Astrocyte of the spinal cord (primary cell): ENCODE measurements at places on chromosomes 6 and 20.

DNA sequence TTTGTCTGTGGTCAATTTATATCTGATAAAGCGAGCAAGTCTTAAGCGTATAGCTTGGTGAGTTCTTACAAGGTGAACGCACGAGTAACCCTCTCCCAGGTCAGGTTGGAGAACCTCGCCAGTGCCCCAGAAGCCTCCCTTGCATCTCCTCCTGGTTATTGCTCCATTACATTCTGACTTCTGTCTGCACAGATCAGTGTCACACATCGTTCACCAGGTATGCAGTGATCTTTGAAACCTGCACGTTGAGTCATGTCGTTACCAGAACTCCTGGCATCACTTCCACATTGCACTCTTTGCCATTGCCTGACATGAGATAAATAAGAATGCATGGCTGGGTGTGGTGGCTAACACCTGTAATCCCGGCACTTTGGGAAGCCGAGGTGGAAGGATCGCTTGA lies 44.2 kb downstream of the AKAP12 start:
- no peak for DNase-seq

DNA sequence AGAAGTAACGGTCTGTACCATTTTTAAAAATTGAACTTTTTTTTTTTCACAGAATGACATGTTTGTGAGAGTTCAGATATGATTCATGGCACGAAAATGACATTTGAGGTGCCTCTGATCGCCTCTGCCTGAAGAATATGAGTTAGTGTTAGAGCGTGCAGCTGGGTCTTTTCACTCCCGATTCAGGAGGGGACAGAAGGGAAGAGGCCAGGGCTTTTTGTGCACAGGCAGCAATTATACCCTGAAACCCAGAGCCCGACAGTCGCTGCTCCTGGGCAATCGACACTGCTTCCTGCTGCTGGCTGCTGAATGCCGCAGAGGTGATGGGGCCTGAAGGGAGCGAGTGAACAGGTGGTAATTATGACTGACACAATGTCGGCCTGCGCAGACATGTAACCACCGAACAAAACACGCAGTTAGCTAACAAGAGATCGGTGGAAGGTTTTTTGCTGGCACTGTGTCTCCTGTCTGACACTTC lies 652.0 kb upstream of the NOX3 start:
- no peak for DNase-seq

DNA sequence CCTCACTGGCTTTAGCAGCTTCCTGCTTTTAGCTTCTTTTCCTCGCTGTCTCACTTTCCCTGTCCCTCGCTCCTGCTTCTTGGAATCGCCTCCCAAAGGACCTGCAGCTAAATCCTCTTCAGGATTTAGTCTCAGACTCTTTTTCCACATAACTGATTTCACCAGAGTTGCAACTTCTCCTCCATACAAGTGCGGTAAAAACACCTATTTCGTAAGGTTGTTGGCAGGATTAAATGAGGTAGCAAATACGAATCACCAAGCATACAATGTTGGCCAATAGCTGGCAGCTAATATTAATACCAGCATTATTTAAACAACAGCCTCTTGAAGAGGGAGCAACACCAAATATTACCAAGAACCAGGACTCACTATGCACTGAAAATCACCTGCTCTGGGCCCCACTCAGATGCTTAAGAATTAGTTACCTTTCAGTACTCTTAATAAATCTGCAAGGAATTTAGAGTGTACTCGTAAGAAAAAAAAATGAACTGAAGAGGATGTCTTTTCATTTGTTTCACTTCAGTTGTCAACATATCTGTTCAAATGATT lies 123.0 kb downstream of the DTNBP1 start:
- DNase-seq = no peak

DNA sequence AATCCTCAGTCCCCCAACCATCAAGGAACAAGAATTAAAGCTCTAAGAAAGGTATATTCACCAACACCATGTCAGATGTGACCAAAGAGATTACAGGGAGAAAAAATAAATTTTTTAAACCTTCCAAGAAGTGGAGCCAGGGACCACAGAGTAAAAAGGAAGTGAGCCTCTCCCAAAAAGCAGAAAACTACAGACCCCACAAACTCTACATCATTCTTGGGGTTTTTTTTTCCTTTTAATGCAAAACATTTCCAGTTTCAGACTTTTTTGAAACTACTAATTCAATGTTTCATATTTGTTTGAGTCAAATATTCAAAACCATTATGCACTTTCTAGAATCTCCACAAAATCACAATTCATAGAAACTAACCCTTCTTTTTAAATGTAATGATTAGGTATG lies 6.8 kb upstream of the IL17F start:
- DNase-seq = no peak

GRCh38 chr20:34385464-34385863 lies 22.4 kb downstream of the ITCH start:
- DNase-seq = no peak

DNA sequence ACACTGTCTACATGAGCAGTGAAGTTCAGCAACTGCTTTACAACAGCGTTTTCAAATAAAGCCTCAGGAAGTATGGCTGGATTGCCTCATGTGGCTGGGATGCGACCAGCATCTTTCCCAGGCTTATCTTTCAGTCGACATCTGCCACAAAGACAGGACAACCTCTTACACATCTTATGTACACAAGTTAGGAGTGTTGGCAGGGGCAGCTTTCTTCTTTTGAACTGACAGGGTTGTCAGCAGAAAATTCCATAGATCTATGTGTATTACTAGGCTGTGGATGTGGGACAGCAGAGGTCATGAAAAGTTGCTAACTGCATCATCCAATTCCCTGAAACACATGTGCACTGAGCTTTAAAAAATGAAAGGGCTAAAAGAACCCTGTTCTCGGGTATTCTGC lies 48.1 kb downstream of the PLAGL1 start:
- DNase-seq = no peak

DNA sequence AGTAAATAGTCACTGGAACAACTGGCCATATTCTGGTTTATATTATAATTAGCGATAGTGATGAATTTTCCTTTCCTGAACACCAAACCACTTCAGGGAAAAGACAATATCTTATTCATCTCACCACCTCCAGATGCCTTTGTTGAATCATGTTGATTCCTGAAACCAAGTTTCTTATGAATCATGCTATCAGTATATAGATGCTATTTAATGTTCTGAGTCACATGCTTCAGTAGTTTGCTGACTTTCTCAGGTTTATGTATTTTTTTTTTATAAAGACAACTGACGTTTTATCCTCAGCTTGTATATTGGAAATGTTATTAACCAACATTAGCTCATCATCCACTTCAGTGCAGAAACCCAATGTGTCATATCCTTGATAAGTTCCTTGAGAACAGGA lies 710.2 kb upstream of the POU3F2 start:
- peak; percentile 56 for DNase-seq

DNA sequence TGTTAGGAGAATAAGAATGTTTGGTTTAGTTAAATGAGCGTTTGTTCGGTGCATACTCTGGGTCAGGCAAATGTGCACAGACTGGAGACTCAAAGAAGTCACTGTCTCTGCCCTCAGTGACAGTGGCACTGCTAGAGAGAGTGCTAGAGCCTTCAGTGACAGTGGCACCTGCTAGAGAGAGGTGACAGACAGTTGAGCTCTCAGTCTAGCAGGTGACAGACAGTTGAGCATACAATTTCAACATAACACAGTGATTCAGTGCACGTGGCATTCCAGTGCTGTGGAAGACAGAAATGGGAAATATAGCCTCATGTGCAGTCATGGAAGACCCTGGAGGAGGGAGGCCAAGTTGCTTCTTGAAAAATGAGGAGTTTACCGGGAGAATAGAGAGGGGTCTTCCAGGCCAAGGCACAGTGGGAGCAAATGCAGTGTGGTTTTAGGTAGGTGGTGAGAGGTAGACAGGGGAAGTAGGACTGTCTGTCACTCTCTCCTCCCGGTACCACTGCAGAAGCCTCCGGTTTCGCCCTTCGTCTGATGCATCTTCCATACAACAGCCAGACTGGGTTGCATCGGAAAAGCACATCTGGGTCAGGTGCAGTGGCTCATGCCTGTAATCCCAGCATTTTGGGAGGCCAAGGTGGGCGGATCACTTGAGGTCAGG lies 107.9 kb upstream of the CLDN20 start:
- DNase-seq = no peak

GRCh38 chr6:146915671-146916127 lies 288.5 kb upstream of the STXBP5 start:
- peak; percentile 59 for DNase-seq

- DNase-seq = peak; percentile 14
Measured at GRCh38 chr20:48275286-48276020, 490.2 kb upstream of the SULF2 start.

DNA sequence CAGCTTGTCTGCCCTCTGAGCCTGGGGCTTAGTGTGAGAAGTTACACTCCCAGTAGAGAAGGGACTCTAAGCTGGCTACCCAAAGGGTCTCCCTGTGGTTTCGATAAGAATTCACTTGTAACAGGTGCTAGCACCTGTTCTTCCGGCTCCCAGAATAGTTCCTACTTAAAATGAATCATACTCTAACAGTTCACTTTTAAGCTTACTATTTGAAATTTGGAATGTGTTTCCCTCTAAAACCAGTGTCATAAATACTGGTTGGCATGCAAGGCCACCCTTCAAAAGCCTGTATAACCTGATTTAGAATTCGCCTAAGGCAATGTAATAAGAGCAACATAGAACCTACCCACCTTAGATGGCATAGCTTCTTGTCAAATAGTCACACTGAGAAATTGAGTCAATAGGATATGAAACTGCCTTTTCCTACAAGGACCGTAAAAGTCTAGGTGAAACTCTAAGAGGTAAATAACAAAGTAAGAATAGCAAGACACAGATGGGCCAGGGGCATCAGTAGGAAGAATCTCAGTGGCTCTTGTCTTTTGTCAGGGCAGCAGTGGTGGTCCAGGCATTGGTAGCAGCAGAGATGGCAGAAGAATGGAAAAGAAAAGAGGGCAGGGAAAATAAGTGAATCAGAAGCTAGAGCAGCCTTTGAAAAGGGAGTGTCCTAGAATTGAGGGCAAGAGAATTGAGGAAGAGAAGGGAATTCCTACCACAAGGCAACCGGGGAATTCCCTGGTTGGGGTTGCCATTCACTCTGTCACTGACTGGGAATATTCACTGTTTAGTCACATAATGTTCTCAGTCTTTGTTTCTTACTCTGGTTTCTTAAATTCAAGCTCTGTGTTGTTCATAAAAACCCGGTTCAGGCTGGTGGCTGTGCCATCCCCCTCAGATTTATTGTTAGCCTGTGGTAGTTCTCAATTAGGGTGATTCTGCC lies 91.5 kb downstream of the HIVEP2 start:
- DNase-seq = no peak

GRCh38 chr6:35376281-35376680 lies 33.9 kb downstream of the PPARD start:
- DNase-seq = no peak

GRCh38 chr6:161480421-161481155 lies 206.7 kb upstream of the AGPAT4 start:
- DNase-seq = no peak

GRCh38 chr20:38172408-38172807 lies 7.3 kb upstream of the TGM2 start:
- DNase-seq = peak; percentile 69

- peak; percentile 7 for DNase-seq
Measured at GRCh38 chr20:14711652-14712051, 374.2 kb upstream of the FLRT3 start.

DNA sequence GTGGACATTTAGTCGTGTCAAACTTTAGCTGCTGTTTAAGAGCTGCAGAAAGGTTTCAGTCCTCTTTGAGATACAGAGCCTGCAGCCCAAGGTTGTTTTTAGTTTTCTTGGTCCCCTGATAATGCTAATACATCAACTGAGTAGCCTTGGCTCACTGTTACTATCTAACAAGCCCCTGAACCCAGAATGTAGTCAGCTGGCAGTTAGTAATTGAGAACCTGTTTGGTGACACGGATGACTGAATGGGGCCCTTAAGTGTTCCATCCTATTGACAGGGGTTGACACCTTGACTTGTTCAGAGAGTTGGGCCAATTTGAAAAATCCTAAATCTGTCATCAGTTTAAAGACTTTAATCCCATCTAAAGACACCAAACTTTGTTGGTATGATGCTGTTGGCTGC lies 2.8 kb downstream of the RTN4IP1 start:
- DNase-seq = no peak

- DNase-seq = no peak
Measured at GRCh38 chr6:125528621-125529041, 220.8 kb upstream of the HEY2 start.

DNA sequence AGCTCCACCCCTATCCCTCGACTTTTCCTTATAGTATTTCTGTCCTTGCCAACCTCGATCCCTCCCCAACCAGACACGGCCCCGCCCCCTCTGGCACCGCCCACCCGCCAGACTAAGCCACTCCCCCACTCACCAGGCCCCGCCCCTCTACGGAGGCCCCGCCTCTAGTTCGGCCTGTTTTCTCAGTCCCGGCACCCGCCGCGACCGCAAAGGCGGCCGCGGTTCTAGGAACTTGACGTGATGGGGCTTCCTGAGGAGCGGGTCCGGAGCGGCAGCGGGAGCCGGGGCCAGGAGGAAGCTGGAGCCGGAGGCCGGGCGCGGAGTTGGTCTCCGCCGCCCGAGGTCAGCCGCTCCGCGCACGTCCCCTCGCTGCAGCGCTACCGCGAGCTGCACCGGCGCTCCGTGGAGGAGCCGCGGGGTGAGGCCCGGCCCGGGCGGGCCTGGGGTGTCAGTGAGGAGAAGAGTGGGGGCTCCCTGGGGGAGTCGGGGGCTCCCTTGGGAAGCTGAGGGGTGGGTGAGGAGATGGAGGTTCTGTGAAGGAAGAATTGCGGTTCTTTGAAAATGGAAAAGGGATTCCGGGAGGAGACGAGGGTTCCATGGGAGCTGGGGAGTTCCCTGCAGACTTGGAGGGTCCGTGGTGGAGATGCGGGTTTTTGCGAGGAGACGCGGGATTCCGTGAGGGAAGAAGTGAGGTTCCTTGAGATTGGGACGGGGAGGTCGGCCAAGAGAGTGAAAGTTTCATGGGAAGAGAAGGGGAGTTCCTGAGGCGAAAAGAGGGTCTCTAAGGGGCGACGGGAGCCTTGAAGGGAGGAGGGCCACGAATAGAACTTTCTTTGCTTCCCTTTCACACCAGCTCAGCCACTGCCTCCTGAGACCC lies at the start of gene ACSS2:
ACSS2 (plus strand) TSS at position 207 of the 877 bp plus-strand sequence; CDS start at position 241, 34 bp downstream.
- DNase-seq = peak; percentile 99

DNA sequence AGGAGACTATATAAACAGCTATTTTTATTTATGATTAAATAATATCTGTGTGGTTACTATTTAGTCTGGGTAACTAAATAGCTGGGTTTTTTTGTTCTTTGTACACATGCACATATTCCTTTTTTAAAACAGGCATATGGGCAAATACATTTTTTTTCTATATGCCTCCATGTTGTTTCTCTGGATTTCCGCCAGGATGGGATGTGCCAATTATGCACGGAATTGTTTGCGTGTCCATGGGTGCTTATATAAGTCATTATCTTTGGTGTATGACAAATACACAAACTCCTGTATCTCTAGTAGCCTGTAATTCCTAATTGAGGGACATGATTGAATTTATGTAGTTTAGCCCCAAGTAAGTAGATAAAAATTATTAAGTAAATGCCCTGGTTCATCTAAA lies 226.9 kb downstream of the BCKDHB start:
- DNase-seq = no peak

- DNase-seq = peak; percentile 79
Measured at GRCh38 chr6:25991785-25992412, 29.3 kb downstream of the TRIM38 start.
